ENCODE measurements at places on chromosomes 4 and X. TPM values are rescaled to one million over a fixed set of nuclear protein-coding genes. Genes with fewer than 3 reads are reported as not detected.

GRCh38 chr4:186203406-186203805 lies 12.0 kb downstream of the CYP4V2 start:
- no peaks in the 10 kb centered on the region for H3K36me3 ChIP-seq
- peak overlapping the region; percentile 73 for H3K27ac ChIP-seq
- no peak for DNase-seq
- H3K27me3 ChIP-seq, result no peaks in the 10 kb centered on the region

DNA sequence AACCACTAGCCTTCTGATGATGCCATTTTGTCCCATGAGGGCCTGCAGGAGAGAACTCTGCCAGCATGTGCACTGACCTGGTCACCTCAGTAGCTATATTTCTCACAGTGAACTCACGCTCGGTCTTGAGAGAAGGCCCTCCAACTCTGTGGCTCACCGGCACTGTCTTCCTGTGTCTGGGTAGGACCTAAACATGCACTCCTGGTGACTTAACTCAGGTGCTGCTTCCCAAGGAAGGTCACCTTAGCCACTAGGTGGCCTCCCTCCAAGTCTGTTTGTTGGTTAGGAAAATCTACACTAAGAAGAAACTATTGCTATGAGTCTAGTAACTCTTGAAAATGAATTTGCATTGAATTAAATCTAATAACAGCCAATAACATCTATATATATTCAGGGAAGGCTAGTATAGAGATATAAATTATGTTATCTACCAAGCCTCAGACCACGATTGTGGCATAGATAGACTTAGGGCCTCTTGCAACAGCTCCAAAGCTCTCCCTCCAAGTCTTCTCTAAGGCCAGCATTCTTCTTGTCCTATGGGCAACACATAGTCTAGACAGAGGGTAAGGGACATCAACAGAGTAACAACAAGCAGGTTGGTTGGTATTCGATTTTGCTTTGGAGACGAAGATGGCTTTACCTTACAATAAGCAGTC lies 24.7 kb downstream of the TLR10 start:
- H3K27ac ChIP-seq, result no peak overlapping the region
- H3K4me1 ChIP-seq, result no peaks in the 10 kb centered on the region
- no peaks in the 10 kb centered on the region for H3K27me3 ChIP-seq
- H3K36me3 ChIP-seq, result no peaks in the 10 kb centered on the region

The TXK gene
- 117 TPM for total RNA-seq

DNA sequence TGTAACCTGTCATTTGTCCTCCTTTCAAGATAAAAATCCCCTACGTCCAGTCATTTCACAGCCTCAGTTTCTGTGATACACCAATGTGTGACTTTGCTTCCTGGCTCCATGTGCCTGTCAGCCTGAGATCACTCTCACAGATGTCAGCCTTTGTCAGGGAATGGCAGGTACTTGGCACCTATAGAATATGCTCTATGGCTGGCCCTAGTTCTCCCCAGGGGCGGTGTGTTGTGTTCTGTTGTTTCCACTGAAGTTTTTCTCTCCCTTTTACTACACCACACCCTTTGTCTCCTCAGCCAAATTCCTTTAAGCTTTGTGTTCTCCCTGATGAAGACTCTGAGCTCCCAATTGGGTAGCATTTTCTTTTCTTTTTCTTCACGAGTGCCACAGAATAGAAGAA lies 81.7 kb downstream of the ALPK1 start:
- no peak for DNase-seq
- peaks cover 26% of the 10 kb centered on the region for H3K36me3 ChIP-seq
- H3K27me3 ChIP-seq, result no peaks in the 10 kb centered on the region
- H3K4me3 ChIP-seq, result no peak overlapping the region

The COL25A1 gene
- 0.58 TPM for total RNA-seq

GRCh38 chrX:32195611-32196010 lies 1015.7 kb downstream of the DMD start:
- no peaks in the 10 kb centered on the region for H3K27me3 ChIP-seq
- no peaks in the 10 kb centered on the region for H3K36me3 ChIP-seq
- no peaks in the 10 kb centered on the region for H3K4me1 ChIP-seq
- no peak for DNase-seq
- no peak overlapping the region for H3K4me3 ChIP-seq
- no peak overlapping the region for H3K27ac ChIP-seq

- H3K4me1 ChIP-seq, result no peaks in the 10 kb centered on the region
- no peaks in the 10 kb centered on the region for H3K36me3 ChIP-seq
- H3K4me3 ChIP-seq, result no peak overlapping the region
- no peak overlapping the region for H3K27ac ChIP-seq
- H3K27me3 ChIP-seq, result no peaks in the 10 kb centered on the region
These were observed 97.7 kb downstream of the GATB start for GRCh38 chr4:151663109-151663508.

The RAI2 gene
- total RNA-seq, result 1.6 TPM

The USP51 gene
- 1.6 TPM for total RNA-seq

GRCh38 chr4:188930822-188931221 lies 791.6 kb downstream of the TRIML1 start:
- no peak overlapping the region for H3K27ac ChIP-seq
- DNase-seq, result no peak
- H3K27me3 ChIP-seq, result no peaks in the 10 kb centered on the region
- H3K4me3 ChIP-seq, result no peak overlapping the region

GRCh38 chrX:128691872-128692271 lies 639.7 kb upstream of the ACTRT1 start:
- H3K4me1 ChIP-seq, result no peaks in the 10 kb centered on the region
- no peaks in the 10 kb centered on the region for H3K36me3 ChIP-seq
- no peaks in the 10 kb centered on the region for H3K27me3 ChIP-seq
- no peak for DNase-seq
- H3K4me3 ChIP-seq, result no peak overlapping the region

GRCh38 chrX:118562582-118563164 lies 67.1 kb downstream of the DOCK11 start:
- H3K27me3 ChIP-seq, result no peaks in the 10 kb centered on the region
- H3K4me3 ChIP-seq, result no peak overlapping the region
- H3K27ac ChIP-seq, result peak overlapping the region; percentile 0
- H3K36me3 ChIP-seq, result no peaks in the 10 kb centered on the region
- H3K4me1 ChIP-seq, result no peaks in the 10 kb centered on the region

DNA sequence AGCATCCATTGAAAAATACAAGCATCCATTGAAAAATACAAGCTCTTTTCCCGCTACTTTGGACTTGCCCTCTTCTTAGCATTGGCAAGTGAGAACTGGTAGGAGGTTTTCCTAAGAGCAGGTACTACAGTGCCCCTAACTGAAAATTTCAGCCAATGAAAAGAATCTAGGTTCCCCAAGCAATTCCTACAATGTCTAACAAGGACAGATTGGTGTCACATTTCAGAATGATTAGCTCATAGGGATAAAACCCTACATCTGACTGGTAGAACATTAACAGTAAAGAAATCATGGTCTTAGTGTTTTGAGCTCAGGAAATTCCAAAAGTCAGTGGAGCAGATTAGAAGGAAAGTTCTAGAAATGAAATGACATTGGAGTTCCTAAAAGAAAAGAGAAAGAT lies 68.6 kb upstream of the QRFPR start:
- H3K27me3 ChIP-seq, result peaks cover 2% of the 10 kb centered on the region
- no peaks in the 10 kb centered on the region for H3K36me3 ChIP-seq
- H3K4me3 ChIP-seq, result no peak overlapping the region
- no peaks in the 10 kb centered on the region for H3K4me1 ChIP-seq
- no peak for DNase-seq
- H3K27ac ChIP-seq, result no peak overlapping the region

The SPANXB1 gene
- total RNA-seq, result not detected

DNA sequence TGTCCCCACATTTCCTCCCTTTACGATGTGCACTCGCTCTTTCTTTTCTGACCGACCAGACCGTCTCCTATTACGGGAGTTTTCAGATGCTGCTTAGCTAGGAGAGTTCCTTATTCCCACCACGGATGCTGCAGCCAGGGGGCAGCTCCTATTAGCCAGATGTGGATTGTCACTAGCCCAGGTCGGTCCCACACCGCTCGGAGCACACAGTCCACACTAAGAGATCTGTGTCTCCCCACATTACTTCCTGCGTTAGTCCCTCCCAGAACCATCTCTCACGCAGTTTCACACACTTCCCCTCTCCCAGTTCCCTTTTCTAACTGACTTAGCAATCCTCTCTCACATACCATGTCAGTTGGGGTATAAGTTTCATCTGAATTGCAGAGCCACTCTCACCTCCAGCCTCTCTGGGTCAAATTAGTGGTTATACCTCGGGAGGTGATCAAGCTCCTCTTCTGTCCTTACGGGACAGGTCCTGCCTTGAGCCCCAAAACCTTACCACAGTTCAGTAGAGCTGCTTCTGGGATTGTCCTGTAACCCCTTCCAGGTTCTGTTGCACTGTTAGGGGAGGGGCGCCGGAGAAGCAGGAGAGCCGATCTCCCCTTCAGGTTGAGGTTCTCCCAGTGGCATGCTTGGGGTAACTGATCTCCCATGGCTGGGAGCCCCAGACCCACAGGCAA lies 28.2 kb downstream of the SULT1E1 start:
- no peaks in the 10 kb centered on the region for H3K36me3 ChIP-seq
- no peak overlapping the region for H3K27ac ChIP-seq
- peak; percentile 29 for DNase-seq
- no peaks in the 10 kb centered on the region for H3K27me3 ChIP-seq

DNA sequence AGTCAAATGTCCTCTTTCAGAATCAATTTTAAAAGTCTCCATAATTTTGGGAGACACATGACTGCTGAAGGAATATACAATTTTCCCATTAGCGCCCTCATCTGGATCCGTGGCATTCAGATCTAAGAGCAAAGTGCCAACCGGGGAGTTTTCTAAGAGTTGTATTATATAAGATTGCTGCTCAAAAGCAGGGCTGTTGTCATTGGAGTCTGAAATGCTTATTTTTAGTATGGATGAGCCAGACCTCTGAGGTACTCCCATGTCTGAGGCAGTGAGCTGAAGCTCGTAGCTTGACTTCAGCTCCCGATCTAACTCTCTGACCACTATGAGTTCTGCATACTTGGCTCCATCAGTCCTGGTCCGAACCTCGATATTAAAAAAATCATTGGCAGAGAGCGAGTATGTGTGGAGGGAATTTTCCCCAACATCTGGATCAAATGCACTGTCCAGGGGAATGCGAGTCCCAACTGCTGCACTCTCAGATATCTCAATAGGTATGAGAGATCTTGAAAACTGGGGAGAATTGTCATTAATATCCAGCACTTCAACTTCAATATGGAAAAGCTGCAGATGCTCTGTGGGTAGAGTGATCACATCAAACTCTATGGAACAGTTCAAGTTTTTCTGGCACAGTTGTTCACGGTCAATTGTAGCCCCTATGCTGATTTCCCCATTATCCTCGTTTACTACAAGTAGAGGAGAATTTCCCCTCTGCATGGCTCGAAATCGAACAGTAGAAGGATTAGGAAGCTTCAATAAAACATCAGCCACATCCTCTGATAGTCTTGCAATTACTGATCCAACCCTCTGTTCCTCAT lies 917 bp downstream of the PCDH18 start:
- H3K27ac ChIP-seq, result no peak overlapping the region
- no peak overlapping the region for H3K4me3 ChIP-seq
- H3K36me3 ChIP-seq, result no peaks in the 10 kb centered on the region
- no peaks in the 10 kb centered on the region for H3K4me1 ChIP-seq
- H3K27me3 ChIP-seq, result no peaks in the 10 kb centered on the region

DNA sequence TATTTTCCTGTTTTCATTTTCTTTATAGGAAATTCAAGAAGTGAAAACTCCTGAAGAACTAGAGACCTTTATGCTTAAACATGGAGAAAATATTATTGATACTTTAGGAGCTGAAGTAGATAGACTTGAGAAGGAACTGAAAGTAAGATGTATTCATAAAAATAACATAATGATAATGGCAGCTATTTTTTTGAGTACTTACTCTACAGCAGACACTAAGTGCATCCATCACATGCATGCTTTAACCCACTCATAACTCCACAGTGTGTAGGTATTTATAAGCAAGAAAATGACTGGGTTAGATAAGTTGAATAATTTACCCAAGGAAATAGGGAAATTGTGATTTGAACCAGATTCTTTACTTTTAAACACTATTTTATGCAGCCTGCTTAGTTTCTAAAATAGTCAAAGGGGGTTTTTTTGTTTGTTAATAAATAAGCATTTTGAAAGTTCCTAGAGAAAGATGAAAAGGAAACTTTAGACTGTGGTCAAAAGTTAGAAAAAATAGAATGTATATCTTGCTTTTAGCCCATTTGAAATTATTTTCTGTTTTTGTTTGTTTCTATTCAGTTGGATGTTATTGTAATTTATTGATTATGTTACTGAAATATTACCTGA lies 74.2 kb downstream of the BEND4 start:
- H3K4me3 ChIP-seq, result no peak overlapping the region
- no peaks in the 10 kb centered on the region for H3K36me3 ChIP-seq
- no peaks in the 10 kb centered on the region for H3K27me3 ChIP-seq
- no peaks in the 10 kb centered on the region for H3K4me1 ChIP-seq

- no peak overlapping the region for H3K4me3 ChIP-seq
- no peaks in the 10 kb centered on the region for H3K36me3 ChIP-seq
- DNase-seq, result no peak
- H3K4me1 ChIP-seq, result no peaks in the 10 kb centered on the region
- H3K27me3 ChIP-seq, result no peaks in the 10 kb centered on the region
These were observed 48.1 kb upstream of the PLK4 start for GRCh38 chr4:127832585-127832984.

DNA sequence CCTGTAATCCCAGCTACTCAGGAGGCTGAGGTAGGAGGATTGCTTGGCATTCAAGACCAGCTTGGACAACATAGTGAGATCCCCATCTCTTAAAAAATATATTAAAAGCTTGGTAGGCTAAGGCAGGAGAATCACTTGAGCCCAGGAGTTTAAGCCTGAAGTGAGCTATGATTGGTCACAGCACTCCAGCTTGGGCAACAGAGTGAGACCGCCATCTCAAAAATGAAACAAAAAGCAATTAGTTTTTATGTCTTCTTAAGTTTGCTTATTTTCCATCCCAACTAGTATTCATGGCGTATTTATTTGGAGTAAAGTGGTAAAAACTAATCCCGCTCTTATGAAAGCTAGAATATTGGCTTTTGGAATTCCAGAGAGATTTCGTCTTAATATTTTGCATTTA lies 25.4 kb upstream of the PDE5A start:
- no peak overlapping the region for H3K27ac ChIP-seq
- H3K27me3 ChIP-seq, result no peaks in the 10 kb centered on the region
- no peaks in the 10 kb centered on the region for H3K4me1 ChIP-seq
- H3K36me3 ChIP-seq, result no peaks in the 10 kb centered on the region
- DNase-seq, result no peak
- no peak overlapping the region for H3K4me3 ChIP-seq

GRCh38 chrX:107683124-107683895 lies 55.0 kb downstream of the PRPS1 start:
- no peak for DNase-seq
- no peak overlapping the region for H3K27ac ChIP-seq
- H3K36me3 ChIP-seq, result no peaks in the 10 kb centered on the region

All from naive thymus-derived CD4-positive, alpha-beta T cell (primary cell).